ENCODE measurements at places on chromosomes 12 and 14.

DNA sequence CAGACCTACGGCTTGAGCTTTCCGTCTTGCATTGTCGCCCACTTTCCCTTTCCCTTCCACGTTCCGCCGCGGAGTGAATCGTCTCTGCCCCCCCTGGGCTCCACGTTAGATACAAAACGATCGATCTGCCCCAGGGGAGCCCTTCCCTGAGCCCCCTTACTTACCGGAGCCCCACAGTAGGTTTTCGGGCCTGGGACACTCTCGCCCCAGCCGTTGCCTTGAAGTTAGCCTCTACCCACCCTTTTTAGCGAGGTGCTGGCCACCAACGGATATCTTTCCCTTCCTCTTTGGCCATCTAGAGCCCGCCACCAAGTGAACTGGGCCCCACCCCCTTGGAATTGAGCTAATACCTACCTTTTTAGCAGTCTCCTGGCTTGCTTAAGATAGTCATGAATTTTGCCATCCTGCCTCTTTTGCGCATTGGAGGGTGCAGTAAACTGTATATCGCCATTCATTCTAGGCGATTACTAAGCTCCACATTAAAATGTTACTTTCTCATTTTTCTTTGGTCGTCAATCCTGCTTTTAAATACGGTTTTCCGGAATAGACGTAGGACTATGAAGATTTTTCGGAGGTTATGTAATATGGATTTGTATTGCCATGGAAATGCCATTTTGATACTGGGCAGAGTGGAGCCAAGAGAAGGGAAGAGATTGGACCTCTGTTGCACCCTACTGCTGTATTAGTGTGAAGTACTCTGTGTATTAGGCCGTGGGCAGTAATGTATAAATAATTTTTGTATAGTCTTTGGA, 764 bp downstream of the RBM25 start:
- no peak for DNase-seq

DNA sequence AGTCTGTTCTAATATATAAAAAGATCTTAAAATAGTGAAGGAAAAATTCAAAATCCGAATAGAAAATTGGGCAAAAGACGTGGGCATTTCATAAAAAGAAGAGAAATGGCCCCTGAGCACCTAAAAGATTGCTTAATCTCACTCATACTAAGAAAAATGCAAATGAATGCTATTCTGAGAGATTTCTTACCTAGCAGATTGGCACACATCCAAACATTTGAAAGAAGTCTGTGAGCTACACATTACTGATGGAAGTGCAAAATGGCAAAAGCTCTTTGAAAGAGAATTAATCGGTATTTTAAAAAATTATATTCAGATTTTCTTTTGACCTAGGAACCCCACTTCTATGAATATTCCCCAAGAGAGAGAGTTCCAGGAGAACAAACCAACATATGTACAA, 280.4 kb upstream of the GARIN6 start:
- DNase-seq = no peak

- DNase-seq = no peak
Observed at GRCh38 chr12:53424626-53425514, 1.2 kb downstream of the AMHR2 start.

DNA sequence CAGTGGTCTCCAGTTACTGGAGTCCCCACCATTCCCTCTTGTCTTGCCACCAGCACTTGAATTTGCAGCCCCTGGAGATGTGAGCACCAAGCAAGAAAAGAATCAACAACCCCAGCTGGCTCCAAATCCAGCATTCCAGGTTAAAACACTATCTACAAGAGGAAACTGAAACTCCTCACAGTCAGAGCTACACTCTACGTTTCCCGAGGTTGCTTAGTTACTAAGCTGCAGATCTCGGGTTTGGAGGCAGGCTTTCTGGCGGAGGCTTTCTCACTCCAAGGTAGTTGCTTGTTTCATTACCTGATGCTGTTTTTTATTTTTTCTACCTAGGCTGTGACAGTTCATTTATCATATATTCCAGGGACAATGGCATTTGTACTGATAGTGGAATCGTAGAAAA, 248.1 kb downstream of the GLT1D1 start:
- no peak for DNase-seq

DNA sequence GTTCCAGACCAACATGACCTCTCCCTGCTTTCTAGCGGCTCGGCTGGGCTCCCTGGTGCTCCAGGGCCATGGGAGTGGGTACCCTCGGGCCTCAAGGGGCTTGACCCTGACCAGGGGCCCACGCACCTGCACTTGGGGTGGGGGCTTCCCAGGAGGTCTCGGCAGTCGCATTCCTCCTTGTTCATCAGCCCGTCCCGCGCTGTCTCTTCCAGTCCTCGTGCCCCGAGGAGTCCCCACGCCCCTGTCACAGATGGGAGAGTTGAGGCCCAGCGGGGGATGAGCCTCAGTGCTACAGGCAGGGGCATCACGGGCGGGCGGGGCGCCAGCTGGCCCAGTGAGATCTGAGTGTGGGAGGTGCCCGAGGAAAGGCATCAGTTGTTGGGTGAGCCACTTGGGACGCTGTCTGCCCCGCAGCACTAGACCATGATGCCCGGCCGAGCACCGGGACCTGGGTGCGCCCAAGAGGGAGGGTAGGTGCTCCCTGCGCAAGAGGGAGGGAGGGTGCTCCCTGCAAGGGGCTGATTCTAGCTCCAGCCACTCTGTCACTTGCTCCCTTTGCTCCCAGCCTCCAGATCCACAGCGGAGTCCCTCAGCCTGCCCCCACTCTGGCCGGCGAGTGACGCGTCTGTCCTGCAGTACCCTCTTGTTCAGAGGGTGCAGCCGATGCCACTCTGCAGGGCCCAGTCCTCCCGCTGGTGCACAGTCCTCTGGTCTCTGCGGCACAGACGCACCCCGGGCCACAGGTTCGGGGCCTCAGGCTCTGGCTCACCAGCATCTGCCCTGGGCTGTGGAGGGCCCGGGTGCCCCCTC, 23.8 kb downstream of the MMP17 start:
- no peak for DNase-seq

- no peak for DNase-seq
Observed at GRCh38 chr12:131574395-131574771, 136.5 kb upstream of the SFSWAP start.

- DNase-seq = no peak
Observed at GRCh38 chr12:125187148-125187745, 122.0 kb downstream of the AACS start.

GRCh38 chr14:29217813-29218450, 451.3 kb downstream of the FOXG1 start:
- no peak for DNase-seq

- DNase-seq = peak; percentile 45
Observed at GRCh38 chr12:84077679-84078078, 834.9 kb downstream of the SLC6A15 start.

DNA sequence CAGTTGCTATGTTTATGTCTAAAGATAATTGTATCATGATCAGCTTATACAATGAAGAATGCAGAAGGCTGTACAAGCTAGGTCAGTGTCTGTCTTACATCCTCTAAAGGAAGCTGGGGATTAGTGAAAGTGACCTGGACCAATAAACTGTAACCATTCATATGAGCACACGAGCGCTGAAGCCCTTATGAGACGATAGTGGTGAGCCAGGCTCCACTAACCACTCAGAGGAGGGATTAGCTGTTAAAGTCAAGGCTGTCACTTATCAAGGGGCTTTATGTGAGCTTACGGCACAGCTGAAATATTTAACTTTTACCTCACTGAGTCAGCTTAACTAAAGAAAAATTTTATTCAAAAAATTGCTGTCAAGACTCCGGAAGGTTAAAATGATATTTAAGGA, 30.3 kb downstream of the NDUFA12 start:
- peak; percentile 28 for DNase-seq

GRCh38 chr12:25497021-25497420, 56.1 kb downstream of the LMNTD1 start:
- no peak for DNase-seq

GRCh38 chr14:64971943-64972791, at the start of gene RAB15:
Gene RAB15 (minus strand): TSS chr14:64972336. CDS start chr14:64972076, 260 bp downstream.
- DNase-seq = no peak

GRCh38 chr12:110073049-110073831, 24.9 kb upstream of the C12orf76 start:
- no peak for DNase-seq

GRCh38 chr14:61187196-61187905, 93.8 kb downstream of the TMEM30B start:
- DNase-seq = no peak

DNA sequence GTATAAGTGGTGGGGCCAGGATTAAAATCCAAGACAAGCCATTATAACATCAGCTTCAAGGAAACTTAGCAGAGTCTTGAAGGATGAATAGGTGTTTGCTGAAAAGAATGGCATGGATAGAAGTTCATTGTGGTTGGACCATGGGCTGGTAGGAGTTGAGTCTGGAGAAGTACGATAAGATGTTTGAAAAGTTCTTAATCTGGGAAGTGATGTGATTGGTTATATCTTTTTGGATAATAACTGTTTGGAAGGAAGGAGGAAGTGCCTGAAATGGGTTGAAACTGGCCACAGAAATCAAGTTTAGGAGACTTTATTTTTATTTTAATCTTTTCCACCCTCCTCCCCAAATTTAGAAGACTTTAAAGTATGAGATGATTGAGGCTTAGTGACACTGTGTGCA, 4.9 kb downstream of the DENR start:
- no peak for DNase-seq

- no peak for DNase-seq
Observed at GRCh38 chr14:42980419-42980818, 1373.7 kb downstream of the LRFN5 start.

- DNase-seq = no peak
Observed at GRCh38 chr12:116996621-116997020, 85.9 kb downstream of the FBXW8 start.

- no peak for DNase-seq
Observed at GRCh38 chr12:105803292-105803691, 335.5 kb downstream of the NUAK1 start.

- no peak for DNase-seq
Observed at GRCh38 chr12:8696442-8697090, 1.2 kb upstream of the RIMKLB start.

GRCh38 chr14:67941456-67942018, 122.0 kb downstream of the RAD51B start:
- no peak for DNase-seq

DNA sequence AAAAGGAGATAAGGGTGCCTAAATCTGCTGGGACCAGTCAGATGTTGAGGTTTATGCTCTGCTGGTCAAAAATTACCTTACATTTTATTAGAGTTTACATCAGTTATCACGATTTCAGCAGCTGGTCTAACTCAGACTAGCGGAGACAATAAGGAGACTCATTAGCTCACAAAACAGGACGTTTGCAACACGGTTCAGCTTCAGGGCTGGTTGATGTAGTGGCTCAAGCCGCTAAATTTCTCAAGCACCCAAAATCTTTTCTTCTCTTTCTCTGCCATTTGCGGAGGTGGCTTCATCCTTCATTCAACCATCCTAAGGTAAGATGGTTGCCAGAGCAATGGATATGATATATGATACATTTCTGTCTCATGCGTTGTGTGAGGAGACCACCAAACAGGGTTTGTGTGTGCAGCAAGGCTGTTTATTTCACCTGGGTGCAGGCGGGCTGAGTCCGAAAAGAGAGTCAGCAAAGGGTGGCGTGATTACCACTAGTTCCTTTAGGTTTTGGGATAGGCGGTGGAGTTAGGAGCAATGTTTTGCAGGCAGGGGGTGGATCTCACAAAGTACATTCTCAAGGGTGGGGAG, 30.3 kb upstream of the CLIP1 start:
- DNase-seq = no peak

DNA sequence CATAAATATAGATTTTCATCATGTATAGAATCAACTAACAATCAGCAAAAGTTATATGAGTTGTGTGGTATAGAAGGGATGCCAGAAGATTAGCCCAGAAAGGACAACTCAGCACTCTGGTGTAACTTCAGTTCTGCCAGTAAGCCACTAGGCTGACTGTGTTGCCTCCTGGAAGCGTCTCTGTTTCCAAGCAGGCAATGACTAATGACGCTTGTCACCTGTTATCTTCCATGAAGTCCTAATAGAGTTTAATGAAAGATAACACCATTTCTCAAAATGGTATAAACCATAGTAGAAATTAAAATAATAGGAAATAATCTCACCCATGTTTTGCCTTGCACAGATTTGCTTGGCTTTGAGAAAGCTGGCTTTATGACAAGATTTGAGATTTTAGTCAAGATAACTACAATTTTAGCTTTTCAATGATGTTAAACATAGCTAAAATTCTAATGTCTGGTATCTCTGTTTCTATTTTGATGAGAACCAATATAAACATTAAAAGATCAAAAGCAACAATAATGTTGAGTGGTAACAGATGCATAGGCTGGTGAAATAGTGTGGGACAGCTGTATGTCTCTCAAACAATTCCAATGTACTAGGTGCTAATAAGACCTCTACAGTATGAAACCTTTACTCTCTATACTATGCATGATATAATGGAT, 9.0 kb upstream of the RNU6-7 start:
- DNase-seq = no peak

DNA sequence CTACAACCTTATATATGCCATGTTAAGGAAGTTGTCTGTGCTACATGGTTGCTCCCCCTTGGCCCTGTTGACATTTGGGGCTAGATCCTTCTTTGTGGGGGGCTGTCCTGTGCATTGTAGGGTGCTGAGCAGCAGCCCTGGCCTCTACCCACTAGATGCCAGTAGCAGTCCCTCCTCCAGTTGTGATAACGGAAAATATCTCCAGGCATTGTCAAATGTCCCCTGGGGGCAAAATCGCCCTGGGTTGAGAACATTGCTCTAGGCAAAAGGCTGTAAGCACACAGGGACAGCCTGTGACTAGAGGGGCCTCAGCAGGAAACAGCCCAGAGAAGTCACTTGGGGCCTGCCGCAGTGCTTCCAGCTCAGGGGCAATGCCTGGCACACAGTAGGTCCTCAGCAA, 1100.3 kb downstream of the BCL11B start:
- DNase-seq = no peak

DNA sequence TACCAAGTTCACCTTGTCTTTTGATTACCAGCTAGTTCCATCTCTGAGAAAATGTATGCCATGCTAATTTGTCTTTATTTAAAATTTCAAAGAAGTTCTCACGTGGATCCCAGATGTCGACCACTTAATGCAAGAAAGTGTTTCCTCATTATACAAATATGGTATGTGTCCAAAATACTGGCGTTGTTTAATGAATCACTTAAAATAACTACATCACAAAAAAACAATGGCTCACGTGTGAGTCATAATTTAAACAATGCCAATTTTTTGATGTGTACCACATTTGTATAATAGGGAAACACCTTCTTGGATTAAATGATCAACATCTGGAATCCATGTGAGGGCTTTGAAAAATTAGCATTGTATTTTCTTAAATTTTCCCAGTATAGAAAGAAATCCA, 40.8 kb downstream of the DBX2 start:
- no peak for DNase-seq

GRCh38 chr12:51217133-51217967, 512 bp downstream of the POU6F1 start:
- DNase-seq = no peak

All from AG09309 (cell line).